ENCODE measurements at places on chromosomes 5 and 9. TPM values are rescaled to one million over a fixed set of nuclear protein-coding genes. Genes with fewer than 3 reads are reported as not detected.

Gene MOB3B
- total RNA-seq: 0.43 TPM

Gene DMRTA1
- 0.32 TPM for total RNA-seq

Gene IGIP
- total RNA-seq: 7.8 TPM

Gene SLC34A1
- total RNA-seq: not detected

Gene CDKN2B
- 58.3 TPM for total RNA-seq

Gene F2RL2
- total RNA-seq: 29.8 TPM

Gene SNCB
- not detected for total RNA-seq

Gene FKTN
- 44.0 TPM for total RNA-seq

Gene MCC
- 25.4 TPM for total RNA-seq

Gene NEUROG1
- not detected for total RNA-seq

Gene SOHLH1
- total RNA-seq: not detected

Gene CFAP90
- not detected for total RNA-seq

Gene GZMA
- total RNA-seq: not detected

Gene RIMOC1
- 27.6 TPM for total RNA-seq

Gene PRRT1B
- not detected for total RNA-seq

Gene SMC2
- 19.0 TPM for total RNA-seq

Gene PITX1
- total RNA-seq: 66.7 TPM

Gene TMEM252
- total RNA-seq: not detected

Gene PTGER4
- 8.7 TPM for total RNA-seq

Gene CHSY3
- 9.9 TPM for total RNA-seq

Gene PROP1
- total RNA-seq: not detected

Gene TUSC1
- 12.2 TPM for total RNA-seq

Gene DPP7
- total RNA-seq: 44.8 TPM

Gene SH3RF2
- 2.2 TPM for total RNA-seq

Gene ADGRD2
- not detected for total RNA-seq

Gene PCAT7
- 0.64 TPM for total RNA-seq

Gene WNT8A
- not detected for total RNA-seq

Gene FAM120A
- total RNA-seq: 185 TPM

Gene TXNDC15
- 141 TPM for total RNA-seq

Gene GHR
- 2.2 TPM for total RNA-seq

Gene C5orf58
- total RNA-seq: not detected

Gene GABRA1
- not detected for total RNA-seq

Gene PAEP
- total RNA-seq: not detected

Gene SIT1
- under 0.01 TPM for total RNA-seq

Gene IL9
- total RNA-seq: not detected

Gene CYLC2
- total RNA-seq: not detected

Gene CCDC192
- total RNA-seq: not detected

Gene FBXO4
- total RNA-seq: 11.2 TPM

Measured in fibroblast of villous mesenchyme (primary cell).